Endodermal cell (in vitro differentiated cells): ENCODE measurements at places on chromosomes 11 and 22.

DNA sequence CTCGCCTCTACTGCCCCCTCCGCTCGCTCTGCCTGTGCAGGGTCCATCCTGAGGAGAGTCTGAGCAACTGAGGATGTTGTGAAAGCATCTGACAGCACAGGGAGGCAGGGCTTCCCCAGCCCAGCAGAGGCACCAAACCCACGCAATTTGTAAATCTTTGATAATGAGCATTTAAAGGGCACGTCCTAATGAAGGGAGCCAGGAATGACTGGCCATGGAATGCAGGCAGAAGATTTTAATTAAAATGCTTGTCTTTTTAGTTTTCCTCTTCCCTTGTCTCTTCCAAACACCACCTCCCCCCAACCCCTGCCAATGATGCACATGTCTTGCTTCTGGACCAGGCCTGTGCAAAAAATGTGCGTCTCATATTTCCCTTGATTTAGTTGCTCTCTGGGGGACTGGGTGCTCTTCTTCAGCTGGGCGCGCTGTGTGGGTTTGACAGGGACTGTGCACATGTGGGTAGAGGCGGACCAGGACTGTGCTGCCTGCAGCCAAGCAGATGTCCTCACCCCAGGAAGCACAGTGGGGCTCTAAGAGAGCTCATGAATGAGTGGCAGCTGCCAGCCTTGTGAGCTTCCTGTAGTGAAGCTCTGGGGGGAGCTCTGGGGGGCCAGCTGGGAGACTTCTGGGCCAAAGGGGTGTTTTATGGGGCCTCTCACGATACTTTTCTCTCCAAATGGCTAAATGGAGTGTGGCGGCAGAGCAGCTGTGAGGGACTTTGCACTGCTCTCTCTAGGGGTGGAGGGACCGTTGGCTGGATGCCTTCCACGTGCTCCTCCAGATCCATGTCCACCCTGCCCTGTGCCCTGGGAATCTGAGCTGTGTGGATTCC, 273.5 kb downstream of the ST3GAL4 start:
- DNase-seq, result peak; percentile 59

DNA sequence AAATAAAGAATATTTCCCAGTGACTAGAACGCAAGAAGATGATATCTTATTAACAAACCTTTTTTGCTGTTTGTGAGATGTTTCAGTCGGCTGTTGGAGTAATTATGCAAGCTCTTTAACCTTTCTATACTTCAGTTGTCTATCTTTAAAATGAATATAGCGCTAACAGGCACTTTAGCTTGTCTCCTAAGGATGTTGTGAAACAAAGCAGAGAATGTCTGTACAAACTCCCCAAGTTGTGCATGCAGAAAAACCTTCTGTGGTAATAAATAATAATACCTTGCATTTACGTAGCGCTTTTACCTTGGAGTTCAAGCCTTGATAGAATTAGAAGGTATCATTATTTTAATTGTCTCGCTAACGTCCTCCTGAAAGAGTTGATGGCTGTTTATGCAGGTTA, 1.9 kb upstream of the KDM2A start:
- no peak for DNase-seq

GRCh38 chr22:44136112-44136511, 44.6 kb upstream of the PARVG start:
- no peak for DNase-seq

GRCh38 chr11:131951121-131951520, 580.7 kb downstream of the NTM start:
- DNase-seq, result no peak
